ENCODE measurements at places on chromosomes 6 and 20. TPM values are rescaled to one million over a fixed set of nuclear protein-coding genes. Genes with fewer than 3 reads are reported as not detected.

The IL17A gene
- total RNA-seq = not detected

The AGER gene
- 1.4 TPM for total RNA-seq

The CST5 gene
- not detected for total RNA-seq

The TRIM15 gene
- total RNA-seq = 0.08 TPM

The OR2H2 gene
- not detected for total RNA-seq

The MYB gene
- total RNA-seq = 5.3 TPM

The KIF16B gene
- 2.6 TPM for total RNA-seq

The ADGRF5 gene
- total RNA-seq = 0.30 TPM

The ACSS1 gene
- total RNA-seq = 13.0 TPM

The PACSIN1 gene
- total RNA-seq = not detected

The MAS1 gene
- 0.04 TPM for total RNA-seq

The CCN2 gene
- 2.3 TPM for total RNA-seq

The ERVFRD-1 gene
- total RNA-seq = not detected

The KIF6 gene
- 0.22 TPM for total RNA-seq

GRCh38 chr20:40506537-40506939 lies 182.5 kb downstream of the MAFB start:
- peak; percentile 81 for DNase-seq

DNA sequence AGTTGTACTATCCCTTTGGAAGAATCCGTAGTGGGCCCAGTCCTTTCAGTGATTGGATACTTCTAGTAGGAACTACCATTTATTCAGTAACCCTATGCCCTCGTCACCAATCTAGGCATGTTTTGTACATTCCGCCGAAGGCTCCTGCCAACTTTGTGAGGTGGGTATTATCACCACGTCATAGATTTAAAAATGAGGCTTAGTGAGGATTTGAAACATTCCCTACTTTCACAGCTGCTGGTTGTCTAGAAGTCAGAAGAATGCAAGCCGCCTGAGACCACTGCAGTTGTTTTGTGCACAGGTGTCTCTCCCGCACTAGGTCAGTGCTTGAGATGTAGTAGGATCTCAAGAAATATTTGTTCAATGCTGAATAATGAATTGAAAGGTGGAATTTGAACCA lies 32.6 kb downstream of the ENPP1 start:
- DNase-seq = peak; percentile 83

GRCh38 chr6:148591656-148592055 lies 155.2 kb upstream of the UST start:
- no peak for DNase-seq

DNA sequence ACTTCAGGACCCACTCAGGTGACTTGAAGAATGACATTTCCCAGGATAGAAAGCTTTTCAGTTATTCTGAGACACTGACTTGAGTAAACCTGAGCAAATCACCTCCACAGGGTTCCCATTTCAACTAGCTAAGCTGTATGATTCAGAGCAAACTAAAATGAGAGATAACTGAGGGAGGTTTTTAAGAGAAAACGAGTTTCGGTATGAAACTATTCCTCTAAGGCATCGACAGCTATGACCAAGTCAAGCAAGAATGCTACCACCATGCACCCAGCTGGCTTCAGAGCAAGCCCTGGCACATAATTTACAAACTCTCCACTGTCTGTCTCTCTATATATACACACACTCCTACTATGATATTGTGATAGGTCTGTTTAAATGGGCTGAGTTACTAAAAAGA lies 75.4 kb downstream of the PERP start:
- no peak for DNase-seq

GRCh38 chr6:106178900-106179299 lies 92.8 kb downstream of the PRDM1 start:
- no peak for DNase-seq

DNA sequence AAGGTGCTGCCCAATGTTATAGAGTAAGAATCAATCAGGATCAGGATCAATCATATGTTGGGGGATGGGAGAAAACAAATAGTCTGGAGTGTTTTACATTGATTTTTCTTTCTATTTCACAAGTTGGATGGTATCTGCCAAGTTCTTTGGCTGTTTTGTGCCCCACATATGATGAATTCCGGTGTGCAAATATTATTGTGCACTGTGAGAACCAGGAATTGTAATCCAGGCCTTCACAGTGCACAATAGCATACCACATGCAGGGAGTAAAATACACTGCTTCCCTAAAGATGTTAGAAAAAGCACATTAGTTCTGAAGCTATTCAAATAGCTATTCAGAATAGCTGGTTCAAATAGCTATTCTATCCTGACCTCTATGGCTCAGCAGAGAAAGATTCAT lies 133.7 kb downstream of the LCA5 start:
- DNase-seq = no peak

DNA sequence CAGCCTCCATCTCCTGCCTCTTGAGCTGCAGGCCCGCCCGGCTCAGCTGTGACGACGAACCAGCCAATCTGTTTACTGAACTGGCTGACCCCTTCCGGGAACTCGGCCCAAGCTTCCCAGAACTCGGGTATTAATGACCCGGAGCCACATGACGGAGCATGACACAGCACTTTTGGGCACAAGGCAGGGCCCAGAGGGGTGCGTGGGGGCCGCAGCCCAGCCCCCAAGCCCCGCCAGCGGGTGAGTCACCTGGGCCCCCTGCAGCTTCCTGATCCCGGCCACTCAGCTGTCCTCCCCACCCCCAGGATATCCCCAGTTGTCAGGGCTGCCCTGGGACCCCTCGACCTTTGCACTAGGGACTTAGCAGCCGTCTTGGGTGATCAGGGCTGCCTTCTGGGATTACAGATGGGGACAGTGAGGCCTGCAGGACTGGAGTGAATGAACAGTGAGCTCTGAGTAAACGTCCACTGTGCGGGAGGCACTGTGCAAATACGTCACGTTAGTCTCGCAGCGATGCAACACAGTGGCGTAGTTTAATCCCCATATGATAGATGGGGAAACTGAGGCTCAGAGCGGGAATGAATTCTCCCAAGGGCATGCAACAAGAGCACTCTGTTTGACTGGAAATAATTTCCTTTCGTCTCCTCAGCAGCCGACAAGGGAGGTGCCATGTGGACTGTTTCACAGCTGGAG lies 102.1 kb downstream of the CEBPB start:
- DNase-seq = peak; percentile 86

DNA sequence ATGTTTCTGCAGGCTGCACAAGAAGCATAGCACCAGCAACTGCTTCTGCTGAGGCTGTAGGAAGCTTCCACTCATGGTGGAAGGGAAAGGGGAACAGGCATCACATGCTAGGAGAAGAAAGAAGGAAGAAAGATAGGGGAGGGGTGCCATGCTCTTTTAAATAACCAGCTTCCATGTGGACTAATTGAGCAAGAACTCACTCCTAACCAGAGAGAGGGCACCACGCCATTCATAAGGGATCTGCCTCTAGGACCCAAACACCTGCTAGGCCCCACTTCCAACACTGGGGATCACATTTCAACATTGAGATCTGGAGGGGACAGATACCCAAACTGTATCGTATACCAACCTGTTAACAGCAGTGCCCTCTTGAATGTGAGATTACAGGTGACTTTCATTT lies 46.9 kb upstream of the ARMC2 start:
- DNase-seq = peak; percentile 57

GRCh38 chr6:107083047-107083768 lies 32.1 kb downstream of the BEND3 start:
- no peak for DNase-seq

DNA sequence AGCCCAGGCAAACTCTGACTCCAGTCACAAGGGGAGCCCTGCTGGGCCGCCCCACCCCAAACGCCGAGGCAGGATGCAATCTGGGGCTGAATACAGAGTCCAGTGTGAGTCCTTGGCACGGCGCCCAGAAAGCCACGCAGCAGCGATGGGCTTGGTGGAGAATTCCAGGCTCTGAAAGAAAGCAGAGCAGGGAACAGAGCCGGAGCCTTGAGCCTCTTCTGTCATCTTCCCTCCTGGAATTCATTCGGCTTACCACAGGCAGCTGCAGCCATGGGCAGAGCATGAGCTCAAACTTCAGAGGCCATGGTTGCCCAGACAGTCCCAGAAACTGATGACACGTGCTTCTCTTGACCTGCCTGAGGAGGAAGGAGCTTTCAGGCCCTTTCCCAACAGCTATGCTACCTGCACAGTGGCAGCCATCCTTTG lies 441.1 kb upstream of the JARID2 start:
- DNase-seq = peak; percentile 85

DNA sequence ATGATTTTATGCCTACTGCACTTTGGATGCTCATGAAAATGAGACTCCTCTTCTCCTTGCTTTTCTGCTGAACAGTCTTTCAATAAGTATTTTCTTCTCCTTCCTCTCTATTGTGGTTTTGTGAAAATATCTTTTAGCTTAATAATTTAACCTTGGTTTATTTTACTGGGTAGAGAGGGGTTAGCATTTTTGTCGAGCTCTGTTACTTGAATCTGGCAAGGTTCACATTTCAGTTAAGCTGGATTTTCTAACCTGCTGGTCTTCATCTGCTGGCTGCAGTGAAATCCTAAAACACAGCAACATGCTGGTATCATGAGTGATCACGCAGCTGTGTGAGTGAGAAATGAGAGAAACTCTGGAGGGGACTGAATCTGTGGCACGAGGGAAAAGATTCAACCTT lies 222.7 kb upstream of the NOX3 start:
- no peak for DNase-seq

GRCh38 chr20:45944151-45944964 lies 9.9 kb downstream of the PCIF1 start:
- DNase-seq = no peak

- DNase-seq = no peak
These were observed 68.7 kb upstream of the MYL9 start for GRCh38 chr20:36472637-36473090.

DNA sequence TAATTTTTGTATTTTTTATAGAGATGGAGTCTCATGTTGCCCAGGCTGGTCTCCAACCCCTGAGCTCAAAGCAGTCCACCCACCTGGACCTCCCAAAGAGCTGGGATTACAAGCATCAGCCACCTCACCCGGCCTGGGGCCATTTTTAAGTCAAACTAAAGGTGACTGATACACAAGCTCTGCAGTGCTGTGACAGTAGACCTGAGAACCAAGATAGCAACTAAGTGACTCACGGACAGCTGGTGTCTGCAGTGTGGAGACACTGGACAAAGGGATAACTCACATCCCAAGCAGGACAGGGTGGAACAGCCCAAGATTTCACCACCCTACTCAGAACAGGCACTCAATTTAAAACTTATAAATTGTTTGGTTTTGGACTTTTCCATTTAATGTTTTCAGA lies 402.5 kb downstream of the CD83 start:
- no peak for DNase-seq
